ENCODE measurements at places on chromosomes 3 and 15.

- peak; percentile 26 for DNase-seq
Observed at GRCh38 chr3:129013491-129013891, 12.4 kb downstream of the EFCC1 start.

DNA sequence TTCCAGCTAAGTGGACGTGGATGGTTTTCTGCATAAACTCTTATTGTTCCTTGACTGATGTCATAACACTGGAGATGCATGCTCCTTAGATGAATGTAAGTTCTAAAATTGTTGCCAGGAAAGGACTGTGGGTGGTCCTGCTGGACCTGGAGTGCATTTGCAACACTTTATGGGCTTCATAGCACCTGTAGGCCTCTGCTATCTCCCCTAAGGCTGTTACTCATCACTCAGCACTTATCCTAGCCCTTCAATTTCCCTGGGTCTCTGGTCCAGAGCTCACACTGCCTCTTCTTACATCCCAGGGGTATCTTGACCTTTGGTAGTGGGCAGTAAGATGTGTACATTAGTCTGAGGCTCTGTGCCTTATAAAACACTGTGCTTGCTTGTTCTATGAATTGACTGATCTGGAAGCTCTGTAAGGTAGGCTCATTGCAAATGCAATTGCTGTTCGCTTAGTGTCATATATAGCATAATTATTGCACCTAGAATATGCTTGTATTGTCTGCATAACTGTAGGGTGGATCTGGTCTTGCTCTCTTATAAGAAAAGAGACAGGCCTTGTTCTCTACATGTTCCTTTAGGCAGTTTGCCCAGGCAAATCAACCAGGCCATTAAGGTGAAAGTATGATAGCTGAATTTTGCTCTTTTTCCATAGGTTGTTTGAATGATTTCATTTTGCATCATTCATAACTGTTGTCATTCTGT lies 35.8 kb downstream of the SLCO3A1 start:
- no peak for DNase-seq

DNA sequence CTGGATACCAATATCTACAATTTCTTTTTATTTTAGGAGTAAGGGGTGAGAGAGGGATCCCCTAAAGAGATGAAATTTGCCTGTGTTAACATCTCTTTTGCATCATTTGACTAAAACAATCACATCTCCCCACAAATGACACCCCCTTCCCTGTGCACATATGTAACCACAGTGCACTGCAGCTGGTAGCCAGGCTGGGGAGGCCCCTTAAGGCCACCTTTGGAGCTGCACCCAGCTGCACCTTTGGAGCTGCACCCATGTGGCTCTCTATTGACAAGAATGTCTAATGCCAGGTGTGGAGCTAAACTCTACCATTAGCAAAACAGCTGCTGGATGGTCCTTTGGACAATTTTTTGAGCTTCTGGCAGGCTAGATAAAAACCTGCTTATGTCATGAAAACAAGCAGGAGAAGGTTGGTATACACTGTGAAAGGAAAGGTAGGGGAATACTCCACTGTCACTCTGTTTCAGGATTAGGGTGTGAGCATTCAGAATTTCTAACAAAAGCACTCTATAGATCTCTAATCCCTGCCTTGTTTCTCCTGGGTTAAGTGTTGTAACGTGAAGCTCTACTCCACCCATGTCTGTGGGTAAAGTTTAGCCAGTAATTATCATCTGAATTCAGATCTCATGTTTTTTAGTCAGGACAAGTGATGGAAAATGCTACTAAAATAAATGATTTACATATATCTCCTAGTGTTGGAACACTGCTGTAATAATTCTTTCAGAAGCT lies 52.1 kb downstream of the TFG start:
- no peak for DNase-seq

DNA sequence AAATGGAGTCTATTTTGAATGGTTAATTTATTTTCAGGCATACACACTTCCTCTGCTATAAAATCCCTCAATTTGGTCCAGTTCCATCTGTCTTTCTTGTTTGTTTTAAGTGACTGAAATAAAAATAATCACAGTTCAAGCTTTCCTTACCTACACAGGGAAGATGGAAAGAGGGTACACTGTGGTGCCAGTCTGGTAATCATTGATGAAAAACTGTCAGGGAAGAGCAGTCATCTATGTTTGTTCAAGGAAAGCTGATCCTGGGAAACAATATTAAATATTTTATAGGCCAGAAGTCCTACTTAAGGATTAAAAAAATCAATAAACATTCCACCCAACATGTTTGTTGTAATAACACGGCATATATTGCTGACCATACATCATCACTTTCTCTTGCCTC lies 115.2 kb upstream of the KCNMB2 start:
- DNase-seq = no peak

GRCh38 chr3:157533298-157534070 lies 30.3 kb upstream of the VEPH1 start:
- peak; percentile 88 for DNase-seq

- DNase-seq = no peak
Observed at GRCh38 chr3:180624714-180625113, 22.8 kb downstream of the TTC14 start.

DNA sequence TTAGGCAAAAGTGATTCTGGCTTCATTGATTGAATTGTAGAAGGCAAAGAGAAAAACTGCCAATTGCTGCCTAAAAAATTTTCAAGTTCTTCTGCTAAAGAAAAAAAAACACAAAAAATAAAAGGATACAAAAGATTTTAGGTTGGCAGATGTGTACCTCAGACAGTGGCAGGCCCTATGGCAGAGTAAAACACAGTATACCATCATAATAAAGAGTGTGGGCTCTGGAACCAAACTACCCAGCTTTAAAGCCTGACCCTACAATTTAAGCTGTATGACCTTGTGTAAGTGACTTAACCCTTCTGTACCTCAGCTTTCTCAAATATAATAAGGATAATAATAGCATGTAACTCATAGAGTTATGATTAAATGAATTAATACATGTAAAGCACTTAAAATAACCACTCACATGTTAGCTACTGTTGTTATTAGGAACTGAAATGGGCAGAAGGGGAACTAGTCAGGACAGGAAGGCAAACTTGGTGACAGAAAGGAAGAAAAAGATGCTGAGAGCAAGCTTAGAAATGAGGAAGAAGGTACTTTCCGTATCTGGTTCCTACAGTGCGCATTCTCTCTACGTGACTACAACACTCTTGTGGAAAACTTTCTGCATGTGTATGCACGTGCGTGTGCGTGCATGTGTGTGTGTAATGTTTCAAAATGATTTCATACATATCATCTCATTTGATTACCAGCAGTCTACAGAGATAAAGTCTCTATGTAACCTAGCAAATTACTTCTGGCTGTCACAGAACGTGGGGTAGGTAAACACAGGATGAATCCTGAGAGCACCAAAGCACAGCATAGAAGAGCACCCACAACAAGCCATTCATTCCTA lies 13.6 kb upstream of the GATM start:
- DNase-seq = no peak

DNA sequence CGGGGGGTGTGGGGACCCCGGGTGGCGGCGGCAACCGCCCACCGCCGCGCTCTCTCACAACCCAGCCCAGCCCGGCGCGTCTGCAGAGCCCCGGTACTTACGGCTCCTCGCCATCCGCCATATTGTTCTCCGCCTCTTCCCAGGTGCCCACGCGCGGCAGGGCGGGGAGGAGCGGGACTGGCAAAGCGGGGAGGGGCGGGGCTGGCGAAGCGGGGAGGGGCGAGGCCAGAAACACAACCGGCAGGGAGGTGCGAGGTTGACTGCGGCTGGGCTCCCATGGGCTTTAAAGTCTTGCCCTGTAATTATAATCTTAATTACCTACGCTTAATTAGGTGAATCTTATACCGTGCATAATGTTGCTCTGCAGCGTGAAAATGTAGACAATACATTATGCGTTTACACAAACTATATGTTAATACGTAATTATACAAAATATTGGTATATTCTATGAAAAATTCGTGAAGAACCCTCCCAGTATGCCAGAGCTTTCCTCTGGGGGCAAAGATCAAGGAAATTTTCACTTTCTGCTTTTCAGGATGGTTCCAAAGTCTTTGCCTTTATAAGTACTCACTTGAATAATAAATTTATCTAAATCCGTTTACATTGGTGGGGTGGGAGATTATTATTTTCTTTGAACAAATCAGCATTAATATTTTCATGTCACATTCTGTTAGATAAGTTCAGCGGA lies at the start of gene UBA3:
Gene UBA3 (minus strand): TSS at position 133 of the 688 bp plus-strand sequence. CDS start 12 bp downstream, at position 121.
- peak; percentile 87 for DNase-seq

- peak; percentile 95 for DNase-seq
Observed at GRCh38 chr3:45817831-45818522, 21.6 kb upstream of the SLC6A20 start.

DNA sequence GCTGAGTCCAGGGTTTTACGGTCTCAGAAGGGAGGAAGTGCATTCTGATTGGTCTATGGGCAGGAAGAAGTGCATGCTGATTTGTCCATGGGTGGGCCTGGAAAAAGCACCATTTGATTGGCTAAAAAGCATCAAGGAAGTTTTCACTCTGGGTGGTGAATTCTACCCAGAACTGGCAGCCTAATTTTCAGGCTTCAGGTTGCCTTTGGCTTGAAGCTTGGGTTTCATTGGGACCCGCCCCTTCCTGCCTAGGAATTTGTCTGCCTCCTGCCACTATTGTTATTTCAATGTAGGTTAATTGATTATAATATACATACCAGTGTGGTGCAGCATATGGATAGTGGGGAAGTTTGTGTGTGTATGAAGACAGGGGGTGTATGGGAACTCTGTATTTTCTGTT lies 1355.9 kb downstream of the SI start:
- DNase-seq = no peak

DNA sequence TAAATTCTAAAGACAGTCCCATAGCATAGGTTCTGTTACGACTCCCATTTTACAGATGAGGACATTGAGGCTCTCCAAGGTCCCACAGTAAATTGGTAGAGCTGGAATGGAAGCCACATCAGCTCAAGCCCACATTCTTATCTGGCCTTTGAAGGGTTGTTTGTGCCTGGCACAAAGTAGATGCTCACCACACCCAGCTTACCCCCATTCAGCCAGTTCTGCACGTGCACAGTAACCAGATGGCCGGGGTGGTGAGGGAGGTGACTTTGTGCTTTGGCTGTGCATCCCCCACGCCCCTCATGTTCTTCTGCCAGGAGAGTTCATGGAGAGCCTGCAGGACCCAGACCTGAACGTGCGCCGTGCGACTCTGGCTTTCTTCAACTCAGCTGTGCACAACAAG lies 16.2 kb downstream of the RPL32 start:
- no peak for DNase-seq

DNA sequence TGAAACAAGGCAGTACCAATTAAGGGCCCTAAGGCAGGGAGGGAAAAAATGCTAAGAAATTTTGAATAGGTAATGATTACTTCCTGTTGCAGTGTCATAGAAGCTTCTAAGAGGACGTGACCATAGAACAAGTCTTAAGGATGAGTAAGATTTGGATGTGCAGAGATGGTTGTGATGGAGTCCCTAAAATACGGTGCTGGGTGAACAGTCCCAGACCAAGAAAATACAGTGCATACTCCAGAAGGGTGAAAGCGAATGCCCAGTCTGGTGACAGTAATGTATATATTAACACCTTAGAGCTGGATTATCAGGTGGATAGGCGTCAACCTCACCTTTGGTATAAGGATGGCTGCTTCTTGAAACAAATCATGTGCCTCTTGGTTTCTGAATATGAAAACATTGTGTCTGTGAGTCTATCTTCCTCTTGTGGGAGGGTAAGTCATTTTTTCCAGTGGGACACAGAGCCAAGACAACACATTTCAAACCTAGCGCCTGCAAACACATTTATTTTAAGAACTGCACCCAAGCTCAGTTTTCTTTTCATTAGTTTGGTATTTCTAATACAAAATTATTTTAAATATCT lies 101.2 kb upstream of the TP63 start:
- DNase-seq = no peak

GRCh38 chr3:119342176-119342575 lies 48.0 kb downstream of the ARHGAP31 start:
- no peak for DNase-seq

GRCh38 chr3:182005219-182005618 lies 293.5 kb downstream of the SOX2 start:
- DNase-seq = no peak

- peak; percentile 43 for DNase-seq
Observed at GRCh38 chr15:34616613-34617012, 33.2 kb upstream of the GOLGA8B start.

DNA sequence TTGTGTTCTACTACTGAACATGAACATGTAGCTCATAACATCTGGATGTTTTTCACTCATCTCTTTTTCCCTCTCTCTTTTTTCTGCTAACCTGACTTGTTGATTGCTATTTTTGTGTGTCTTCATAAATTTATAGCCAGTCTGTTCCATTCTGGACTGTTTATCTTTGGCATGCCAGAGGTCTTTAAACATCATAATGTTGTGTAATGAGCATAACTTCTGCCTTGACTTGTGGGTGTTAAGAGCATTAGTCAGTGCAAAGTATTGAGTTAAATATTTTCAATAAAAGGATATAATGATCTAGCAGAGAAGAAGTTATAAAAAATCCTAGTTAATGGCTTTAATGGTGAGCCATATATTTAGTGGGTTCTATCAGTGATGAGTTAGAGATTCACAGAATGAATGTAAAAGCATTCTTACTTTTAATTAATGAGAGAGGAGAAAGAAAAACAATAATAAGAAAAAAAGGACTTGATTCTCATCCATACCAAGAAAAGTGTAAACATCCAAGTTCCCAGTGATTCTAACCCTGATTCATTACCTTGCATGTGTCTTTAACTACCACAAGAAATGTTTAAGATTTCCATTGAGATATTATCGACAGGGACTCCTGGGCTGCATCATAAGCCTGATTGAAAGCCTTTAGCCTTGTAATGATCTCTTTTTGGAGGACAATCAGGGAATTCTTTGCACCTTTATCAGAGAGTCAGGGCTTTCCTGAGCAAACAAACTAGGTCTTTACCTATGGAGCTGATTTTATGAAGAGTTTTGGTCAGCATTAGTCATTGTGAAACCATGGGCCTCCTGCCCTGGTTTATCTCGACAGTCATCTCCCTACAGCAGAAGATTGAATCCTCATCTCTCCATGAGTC lies 22.9 kb downstream of the MITF start:
- peak; percentile 96 for DNase-seq

DNA sequence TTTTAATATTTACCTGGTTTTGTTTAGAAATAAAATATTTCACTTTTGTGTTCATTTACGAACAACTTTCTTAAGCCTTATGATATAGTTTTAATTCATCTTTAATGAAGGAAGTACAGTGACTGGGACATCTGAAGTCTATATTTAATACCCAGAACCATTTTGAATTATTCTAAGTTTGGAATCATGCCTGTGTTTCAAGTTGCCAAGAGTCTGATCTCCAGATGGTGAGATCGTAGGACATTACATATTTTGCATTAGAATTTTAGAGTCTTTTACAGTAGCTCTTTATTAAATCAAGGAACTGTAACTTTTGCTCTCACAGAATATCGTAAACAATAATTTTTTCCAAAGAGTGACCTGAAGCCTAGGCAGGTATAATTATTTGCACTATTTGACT lies 420.7 kb downstream of the SI start:
- DNase-seq = no peak

GRCh38 chr3:195802795-195803194 lies 8.9 kb downstream of the MUC4 start:
- peak; percentile 20 for DNase-seq

DNA sequence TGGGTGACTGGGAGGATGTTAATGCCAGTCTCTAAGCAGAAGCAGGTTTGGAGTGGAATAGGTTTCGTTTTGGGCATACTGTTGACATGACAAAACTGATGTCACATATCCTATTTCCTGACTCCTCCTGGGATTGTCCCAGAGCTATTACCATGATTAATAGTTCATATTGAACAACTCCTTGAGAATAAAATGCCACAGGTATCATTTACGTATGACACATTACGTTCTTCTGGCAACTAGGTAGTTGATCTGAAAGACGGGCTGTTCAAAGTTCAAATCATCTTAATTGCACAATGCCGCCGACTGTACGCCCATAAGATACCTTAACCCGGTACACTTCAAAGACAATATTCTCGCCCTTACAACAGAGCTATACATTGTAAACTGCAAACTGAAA lies 1.4 kb upstream of the RAB5A start:
- DNase-seq = no peak
